T-helper 22 cell (primary cell): ENCODE measurements at places on chromosomes 5 and 9.

DNA sequence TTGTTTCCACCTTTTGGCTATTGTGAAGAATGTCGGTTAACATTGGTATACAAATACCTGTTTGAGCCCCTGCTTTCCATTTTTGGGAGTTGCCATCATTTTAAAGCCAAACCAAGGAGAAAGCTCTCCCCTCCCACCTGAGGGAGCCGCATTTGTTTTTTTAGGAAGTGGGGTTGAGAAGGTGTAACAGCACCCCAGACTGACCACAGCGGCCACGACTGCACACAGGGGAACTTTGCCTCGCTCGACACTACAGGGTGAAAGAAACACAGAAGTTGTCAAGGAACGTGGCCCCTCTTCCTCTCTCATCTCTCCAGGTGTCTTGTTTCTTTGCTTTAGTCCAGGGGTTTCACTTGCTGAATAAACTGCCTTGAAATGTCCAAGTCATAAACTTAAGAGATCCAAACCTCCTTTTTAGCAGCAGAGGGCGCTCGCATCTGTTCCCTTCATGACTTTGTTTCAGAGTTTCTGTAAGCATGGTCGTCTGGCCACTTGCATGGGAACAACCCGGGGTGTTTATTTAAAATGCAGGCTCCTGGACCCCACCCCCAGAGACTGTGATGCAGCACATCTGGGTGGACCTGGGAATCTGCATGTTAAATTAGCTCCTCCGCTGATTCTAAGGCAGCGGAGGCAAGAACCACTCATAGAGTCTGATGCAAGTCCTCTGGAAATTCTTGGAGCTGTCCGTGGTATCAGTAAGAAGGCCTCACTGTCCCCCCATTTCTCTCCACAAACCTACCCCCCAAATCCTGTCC is 2.1 kb upstream of the TTLL11 start:
- DNase-seq, result peak; percentile 14

DNA sequence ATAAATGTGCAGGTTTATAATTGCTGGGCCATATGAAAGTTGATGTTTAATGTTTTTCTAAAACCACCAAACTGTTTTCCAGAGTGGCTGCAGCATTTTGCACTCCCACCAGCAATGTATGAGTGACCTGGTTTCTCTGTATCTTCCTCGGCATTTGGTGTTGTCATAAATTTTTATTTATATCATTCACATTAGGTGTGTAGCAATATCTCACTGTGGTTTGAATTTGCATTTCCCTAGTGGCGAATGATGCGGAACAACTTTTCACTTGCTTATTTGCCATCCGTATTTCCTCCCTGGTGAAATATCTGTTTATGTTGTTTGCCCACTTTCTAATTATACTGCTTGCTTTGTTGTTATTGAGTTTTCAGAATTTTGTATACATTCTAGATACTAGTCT is 295.7 kb upstream of the TUT7 start:
- DNase-seq, result no peak

GRCh38 chr9:1729631-1730030 is 285.5 kb upstream of the SMARCA2 start:
- no peak for DNase-seq

- DNase-seq, result no peak
Measured at GRCh38 chr9:136765041-136765440, 723 bp upstream of the LCN15 start.

DNA sequence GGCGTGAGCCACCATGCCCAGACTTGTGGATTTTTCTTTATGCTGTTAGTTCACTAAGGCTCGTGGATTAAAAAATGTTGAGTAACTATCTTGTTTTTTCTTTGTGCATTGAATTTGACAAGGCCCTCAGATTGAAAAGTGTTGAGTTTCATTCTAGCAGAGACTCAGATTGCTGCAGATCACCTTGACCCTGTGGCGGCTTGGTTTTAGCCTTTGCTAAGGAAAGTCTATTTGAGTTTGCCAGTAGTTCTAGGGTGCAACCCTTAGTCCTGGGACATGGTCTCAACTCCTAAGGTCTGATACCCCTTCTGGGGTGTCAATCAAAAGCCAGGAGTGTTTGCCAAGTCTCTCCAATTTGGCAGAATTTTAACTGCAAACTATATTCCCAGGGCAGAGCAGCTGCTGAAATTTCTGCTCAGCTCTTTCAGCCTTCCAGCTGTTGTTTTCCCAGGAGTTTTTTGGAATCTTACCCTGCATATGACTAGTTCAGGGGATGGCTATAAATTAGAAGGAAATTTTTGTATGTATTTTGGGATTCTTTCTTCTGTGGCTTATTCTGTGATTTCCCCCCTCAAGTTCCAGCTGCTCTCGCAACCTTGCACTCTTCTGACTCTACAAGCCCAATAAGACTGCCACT is 84.3 kb upstream of the HAND1 start:
- no peak for DNase-seq

GRCh38 chr5:140235791-140236551 is 61.0 kb downstream of the CYSTM1 start:
- no peak for DNase-seq

- DNase-seq, result no peak
Measured at GRCh38 chr9:134066526-134066912, 1.3 kb downstream of the BRD3 start.

GRCh38 chr9:95852059-95853032 is 23.1 kb upstream of the ERCC6L2 start:
- DNase-seq, result no peak

DNA sequence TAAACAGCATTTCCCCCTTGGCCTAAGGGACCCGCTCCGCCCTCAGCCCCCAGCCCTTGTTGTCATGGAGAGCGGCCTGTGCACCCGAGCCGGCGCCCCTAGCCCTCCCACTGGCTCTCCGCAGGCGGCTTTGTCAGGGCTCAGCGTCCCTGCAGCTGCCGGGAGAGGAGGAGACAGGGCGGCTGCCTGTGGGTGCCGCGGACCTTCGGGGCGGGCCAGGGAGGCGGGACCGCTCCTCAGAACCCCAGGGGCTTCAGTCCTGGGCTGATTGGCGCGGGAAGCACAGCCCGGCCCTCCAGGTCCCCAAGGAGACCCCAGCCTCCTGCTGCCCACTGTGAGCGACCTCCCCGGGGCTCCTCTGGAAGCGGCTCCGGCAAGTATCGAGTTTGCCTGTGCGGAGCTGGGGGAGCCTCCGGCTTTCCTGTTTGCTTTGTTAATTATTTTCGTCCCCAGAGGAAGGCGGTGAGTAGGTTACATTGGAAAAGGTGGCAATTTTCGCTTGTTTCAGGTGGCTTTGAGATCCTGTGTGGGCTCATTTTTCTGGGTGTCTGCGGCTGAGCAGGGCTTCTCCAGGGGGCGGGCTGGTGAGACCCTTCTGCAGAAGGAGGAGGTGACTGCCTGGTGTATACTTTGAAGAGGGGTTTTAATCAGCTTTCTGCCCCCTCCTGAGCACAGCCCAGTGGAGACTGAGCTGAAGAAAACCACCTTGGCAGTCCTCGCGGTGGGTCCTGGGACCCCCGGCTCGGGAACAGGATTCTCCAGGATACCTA is at the start of gene FGD3:
TSS of gene FGD3 (plus strand) at position 256 of the 770 bp plus-strand sequence. CDS start 28,734 bp downstream, outside the sequence.
- DNase-seq, result peak; percentile 31

- no peak for DNase-seq
Measured at GRCh38 chr5:80739898-80740297, 85.1 kb upstream of the DHFR start.

- DNase-seq, result no peak
Measured at GRCh38 chr5:57988813-57989212, 471.1 kb downstream of the PLK2 start.

- no peak for DNase-seq
Measured at GRCh38 chr5:139881143-139881733, 85.6 kb downstream of the PSD2 start.

DNA sequence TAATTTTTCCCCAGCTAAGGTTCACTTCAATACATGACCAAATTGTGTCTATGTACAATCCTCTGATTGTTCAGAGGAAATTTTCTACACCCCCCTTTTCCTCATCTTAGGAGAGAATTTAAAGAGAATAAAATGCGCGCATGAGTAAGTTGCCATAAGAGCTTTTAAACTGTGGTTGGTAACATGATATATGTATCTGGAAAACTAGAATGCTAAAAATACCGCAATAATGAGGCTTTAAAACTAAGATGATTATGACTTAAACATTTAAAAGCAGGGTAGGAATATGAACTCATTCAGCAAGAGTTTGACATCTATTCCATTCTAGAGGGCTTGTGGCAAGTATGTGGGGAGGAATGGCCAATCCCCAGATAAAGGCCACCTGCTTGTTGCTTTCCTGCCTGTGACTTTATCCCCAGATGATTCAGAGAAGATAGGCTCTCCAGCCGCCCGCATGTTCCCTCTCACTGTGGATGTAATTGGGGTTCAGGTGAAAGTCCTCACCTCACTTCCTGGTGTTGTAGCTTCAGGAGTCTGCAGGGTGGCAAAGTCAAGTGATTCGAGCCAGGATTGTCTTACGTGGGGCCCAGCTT is 26.5 kb upstream of the BASP1 start:
- no peak for DNase-seq

GRCh38 chr5:53575101-53575500 is 14.7 kb downstream of the NDUFS4 start:
- no peak for DNase-seq

DNA sequence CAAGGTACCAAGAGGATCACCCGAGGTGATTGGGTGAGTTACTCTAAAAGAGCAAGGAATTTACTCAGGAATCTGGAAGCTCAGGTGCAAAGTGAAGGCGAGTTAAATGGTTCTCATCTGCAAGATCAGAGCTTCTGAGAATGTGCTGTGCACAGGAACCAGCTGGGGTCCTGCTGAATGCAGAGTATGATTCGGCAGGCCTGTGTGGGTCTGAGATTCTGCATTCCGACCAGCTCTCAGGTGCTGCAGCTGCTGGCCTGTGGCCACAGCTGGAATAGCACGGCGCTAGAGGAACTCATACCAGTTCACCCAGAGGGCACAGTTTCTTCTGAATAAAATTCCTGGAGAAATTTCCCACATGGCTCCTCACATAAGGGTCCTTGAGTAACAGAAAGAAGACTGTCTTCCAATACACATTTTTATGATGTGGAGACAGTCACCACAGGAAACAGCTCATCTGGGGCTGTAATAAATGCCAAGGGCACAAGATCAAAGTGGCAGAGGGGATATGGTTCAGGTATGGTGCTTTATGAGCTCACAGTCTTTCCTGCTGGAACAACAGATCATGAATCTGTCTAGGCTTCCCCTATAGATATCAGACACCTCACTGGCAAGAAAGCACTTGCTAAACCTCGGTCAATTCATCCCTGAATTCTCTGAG is 83.9 kb downstream of the PTPN3 start:
- no peak for DNase-seq

GRCh38 chr5:30539004-30539634 is 654.4 kb upstream of the CDH6 start:
- no peak for DNase-seq

- DNase-seq, result no peak
Measured at GRCh38 chr5:54344653-54345052, 34.3 kb upstream of the ARL15 start.

GRCh38 chr5:145703856-145704255 is 131.3 kb downstream of the PRELID2 start:
- no peak for DNase-seq

DNA sequence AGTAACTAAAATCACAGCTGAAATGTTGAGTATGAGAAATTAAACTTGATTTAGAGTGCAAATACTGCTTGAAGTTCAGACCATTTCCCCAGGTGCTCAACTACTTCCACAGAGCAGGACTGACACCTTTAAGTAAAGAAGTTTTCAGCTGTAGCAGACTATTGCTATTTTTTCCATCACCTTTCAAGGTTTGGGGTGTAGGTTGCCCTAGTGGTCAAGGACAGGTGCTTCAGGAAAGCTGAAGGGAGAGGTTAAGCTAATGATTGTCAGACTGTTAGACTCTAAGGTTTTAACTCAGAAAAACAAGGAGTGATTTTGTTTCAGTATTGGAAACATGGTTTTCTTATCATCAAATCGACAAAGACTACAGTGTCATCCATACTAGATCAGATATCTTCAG is 162.1 kb downstream of the CCDC192 start:
- DNase-seq, result no peak

GRCh38 chr5:4313138-4313537 is 717.5 kb downstream of the IRX1 start:
- no peak for DNase-seq

GRCh38 chr5:149038336-149039080 is 24.4 kb downstream of the SH3TC2 start:
- no peak for DNase-seq
